ENCODE measurements at places on chromosomes 12 and 14.

- DNase-seq: no peak
These were observed 15.8 kb downstream of the VDR start for GRCh38 chr12:47889040-47889439.

DNA sequence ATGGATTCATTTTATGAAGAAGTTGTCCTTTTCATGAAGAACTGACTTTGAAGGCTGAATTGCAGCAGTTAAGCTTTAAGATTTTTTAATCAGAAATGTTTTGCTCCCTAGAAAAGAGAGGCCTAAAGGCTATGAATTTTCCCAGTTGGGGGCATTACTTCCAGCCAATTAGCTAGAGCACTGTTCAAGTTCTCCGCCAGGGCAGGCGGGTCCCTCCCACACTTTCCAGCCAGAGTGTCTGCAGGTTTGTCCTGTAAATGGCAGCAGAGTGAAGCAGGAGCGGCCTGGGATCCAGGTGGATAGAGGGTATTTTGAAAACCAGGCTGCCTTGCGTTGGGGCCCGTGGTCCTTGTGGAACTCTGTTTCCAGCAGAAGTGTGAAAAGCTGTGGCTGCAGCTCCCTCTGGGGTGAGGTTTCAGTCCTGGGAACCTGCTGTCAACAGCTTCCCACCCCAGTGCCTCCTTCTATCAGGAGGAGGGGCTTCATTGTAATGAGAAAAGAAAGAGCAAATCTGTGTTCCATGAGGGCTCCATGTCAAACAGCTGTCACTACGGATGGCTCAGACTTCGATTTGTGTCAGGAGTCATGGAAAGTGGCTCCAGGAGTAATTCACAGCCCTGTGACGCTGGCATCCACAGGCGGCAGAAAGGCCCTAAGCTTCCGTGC, 210.7 kb upstream of the TMEM132C start:
- DNase-seq: no peak

GRCh38 chr14:51880835-51881580, 20.6 kb downstream of the GNG2 start:
- DNase-seq: no peak

- no peak for DNase-seq
These were observed 49.4 kb downstream of the SLC25A47 start for GRCh38 chr14:100372357-100373048.

GRCh38 chr12:92408072-92408900, 262.6 kb upstream of the BTG1 start:
- DNase-seq: peak; percentile 16

DNA sequence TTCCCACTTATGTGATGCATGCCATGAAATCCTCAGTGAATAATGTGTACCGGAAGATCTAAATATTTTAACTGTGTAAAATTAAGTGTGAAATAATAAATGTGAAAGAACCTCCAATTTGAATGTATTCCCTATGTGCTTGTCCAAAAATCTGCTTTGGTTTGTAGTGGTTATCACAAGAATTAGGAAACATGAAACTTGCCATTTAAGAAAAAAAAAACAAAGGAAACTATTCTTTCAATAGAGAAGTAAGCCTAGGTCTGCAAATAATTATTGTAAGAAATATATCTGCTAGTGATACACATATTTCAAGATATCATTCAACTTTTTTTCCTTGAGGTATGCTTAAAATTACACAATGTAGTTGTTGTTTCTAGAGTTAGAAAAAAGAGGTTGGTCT, 500.4 kb downstream of the SLC6A15 start:
- DNase-seq: no peak

DNA sequence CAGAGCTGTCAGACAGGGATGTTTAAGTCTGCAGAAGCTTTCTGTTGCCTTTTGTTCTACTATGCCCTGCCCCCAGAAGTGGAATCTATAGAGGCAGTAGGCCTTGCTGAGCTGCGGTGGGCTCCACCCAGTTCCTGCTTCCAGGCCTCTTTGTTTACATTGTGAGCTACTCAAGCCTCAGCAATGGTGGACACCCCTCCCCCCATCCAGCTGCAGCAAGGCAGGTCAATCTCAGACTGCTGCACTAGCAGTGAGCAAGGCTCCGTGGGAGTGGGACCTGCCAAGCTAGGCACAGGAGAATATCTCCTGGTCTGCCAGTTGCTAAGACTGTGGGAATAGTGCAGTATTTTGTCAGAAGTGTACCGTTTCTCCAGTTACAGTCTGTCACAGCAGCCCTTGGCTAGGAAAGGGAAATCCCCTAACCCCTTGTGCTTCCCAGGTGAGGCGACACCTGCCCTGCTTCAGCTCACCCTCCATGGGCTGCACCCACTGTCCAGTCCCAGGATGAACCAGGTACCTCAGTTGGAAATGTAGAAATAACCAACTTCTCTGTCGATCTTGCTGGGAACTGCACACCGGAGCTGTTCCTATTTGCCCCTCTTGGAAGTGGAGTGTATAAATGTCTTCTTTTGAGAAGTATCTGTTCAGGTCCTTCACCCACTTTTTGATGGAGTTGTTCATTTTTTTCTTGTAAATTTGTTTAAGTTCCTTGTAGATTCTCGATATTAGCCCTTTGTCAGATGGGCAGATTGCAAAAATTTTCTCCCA, 213.5 kb upstream of the SLC38A2 start:
- no peak for DNase-seq

GRCh38 chr12:19298836-19299605, 140.3 kb upstream of the AEBP2 start:
- no peak for DNase-seq

- no peak for DNase-seq
These were observed 36.3 kb downstream of the ATF7 start for GRCh38 chr12:53589915-53590314.

DNA sequence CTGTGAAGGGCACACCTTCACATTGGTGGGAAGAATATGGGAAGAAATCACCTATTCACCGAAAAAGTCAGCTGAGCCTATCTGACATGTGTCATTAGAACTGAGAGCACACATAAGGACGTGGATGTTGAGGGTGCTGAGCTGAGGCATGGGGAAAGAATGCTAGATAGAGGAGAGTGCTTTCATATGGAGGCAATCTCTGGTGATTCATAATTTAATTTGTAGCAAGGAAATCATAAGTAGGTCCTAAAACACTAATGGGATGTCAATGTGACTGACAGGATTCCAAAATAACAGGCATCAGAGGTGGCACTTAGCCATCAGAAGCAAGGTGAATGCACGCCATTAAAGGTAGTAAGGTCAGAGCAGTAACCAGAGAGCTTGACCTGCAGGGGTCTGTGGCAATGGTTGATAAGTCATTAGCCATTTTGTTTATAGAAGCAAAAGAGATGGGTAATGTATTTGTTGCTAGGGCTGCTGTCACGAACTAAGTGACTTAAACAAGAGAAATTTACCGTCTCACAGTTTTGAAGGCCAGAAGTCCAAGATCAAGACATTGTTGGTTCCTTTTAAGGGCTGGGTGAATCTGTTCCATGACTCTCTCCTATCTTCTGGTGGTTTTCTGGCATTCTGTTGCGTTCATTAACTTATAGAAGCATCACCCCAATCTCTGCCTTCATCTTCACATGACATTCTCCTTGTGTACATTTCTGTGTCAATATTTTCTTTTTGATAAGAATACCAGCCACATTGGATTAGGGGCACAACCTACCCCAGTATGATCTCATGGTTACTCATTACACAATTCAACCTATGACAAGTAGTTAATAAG, 69.3 kb downstream of the ANKS1B start:
- no peak for DNase-seq

DNA sequence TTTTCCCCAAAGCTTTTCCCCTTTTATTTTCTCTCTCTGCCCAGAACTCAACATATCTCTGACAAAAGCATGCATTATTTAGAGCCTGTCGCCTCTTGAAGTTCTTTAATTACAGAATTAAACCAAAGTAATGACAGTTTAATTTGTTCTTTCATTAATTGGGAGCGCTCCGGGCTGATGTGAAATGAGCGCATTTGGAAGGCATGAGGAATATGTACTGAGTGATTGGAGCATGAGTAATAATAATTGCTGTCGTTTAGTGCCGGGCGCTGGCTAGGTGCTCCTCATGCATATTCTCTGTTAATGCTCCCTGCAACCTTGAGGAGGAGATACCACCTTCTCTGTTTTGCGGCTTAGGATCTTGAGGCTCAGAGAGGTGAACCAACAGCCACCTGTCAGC, 120.5 kb downstream of the SLC25A47 start:
- no peak for DNase-seq

DNA sequence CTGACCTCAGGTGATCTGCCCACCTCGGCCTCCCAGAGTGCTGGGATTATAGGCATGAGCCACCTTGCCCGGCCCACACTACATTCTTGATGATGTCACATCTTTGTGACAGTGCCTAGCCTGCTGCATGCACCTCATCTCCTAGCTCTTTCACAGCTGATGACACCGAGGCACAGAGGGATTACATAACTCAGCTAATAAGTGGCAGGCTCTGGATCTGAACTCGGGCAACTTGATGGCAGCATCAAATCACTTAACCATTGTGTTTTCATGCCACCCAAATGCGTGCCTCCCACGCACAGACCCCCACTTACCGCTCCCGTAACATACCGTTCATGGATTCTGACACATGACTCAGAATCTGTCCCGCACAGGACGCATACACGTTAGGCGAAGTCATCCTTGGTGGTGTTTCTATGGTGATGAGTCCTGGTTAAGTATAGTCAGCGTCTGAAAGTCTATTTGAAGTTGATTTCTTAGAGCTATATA, 7.4 kb downstream of the TMEM120B start:
- no peak for DNase-seq

DNA sequence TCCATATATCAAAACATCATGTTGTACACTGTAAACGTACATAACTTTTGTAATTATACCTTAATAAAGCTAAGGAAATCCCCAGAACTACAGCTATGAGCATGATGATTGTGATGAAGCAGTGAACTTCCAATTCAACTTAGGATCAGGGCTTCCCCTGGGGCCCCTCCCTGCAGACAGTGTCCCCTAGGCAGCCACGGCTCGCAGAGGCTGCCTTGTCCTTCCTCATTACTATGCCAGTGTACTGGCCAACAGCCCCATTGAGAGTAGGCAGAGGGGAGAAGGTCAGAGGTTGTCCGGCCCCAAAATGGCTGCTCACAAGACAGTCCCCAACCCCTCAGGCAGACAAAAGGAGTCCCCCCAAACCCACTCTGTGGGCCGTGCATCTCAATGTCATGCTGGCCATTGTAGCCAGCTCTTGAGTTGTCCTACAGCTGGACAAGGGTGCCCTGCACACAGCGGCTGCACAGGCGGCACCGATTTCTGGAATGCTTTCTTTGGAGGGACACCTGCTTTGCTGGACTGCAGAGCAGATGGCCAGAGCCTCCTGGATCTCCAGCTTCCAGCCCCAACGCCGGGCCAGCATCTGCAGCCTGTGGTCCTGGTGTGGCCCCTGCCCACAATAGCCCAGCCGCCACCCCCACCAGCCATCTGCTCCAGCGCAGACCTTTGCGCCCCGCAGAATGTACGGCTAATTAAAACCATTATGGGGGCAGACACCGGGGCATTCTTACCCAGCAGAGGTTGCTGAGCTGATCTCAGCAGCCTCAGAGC, 46.1 kb downstream of the NIN start:
- no peak for DNase-seq
